Panc1 (cell line): ENCODE measurements at places on chromosomes 6 and 20. TPM values are rescaled to one million over a fixed set of nuclear protein-coding genes. Genes with fewer than 3 reads are reported as not detected.
A peak's percentile ranks its signal among the peaks of the same experiment; 100 is the strongest.

DNA sequence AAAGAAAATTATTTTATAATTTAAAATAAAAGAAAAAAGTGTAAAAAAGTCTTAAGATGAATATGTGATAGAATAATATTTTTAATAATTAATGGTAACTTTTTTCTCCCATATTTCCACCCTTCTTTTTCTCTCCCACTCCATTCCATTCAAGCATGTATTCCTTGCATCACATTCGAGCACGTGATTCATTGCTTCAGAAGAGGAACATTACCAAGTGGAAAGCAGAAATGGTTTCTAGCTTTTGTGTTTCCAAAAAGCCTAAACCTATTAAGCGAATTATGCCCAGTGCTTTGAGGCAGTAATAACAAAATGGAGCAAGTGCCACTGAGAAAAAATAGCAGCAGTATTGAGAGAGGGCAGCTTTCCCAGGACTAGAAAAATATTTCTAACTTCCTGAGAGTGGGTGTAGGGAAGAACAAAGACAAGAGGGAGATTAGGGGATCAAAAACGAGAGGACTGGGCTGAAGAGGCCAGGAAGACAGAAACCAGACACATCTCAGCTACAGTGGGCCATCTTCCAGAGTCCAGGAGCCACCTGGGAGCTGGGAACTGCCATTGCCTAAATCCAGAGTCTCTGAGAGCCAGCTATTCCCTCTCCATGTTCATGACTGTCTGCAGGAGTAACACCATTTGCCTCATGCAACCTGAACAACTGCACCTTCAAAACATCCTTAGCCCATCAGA, 15.0 kb upstream of the AKIRIN2 start:
- no peak for DNase-seq

DNA sequence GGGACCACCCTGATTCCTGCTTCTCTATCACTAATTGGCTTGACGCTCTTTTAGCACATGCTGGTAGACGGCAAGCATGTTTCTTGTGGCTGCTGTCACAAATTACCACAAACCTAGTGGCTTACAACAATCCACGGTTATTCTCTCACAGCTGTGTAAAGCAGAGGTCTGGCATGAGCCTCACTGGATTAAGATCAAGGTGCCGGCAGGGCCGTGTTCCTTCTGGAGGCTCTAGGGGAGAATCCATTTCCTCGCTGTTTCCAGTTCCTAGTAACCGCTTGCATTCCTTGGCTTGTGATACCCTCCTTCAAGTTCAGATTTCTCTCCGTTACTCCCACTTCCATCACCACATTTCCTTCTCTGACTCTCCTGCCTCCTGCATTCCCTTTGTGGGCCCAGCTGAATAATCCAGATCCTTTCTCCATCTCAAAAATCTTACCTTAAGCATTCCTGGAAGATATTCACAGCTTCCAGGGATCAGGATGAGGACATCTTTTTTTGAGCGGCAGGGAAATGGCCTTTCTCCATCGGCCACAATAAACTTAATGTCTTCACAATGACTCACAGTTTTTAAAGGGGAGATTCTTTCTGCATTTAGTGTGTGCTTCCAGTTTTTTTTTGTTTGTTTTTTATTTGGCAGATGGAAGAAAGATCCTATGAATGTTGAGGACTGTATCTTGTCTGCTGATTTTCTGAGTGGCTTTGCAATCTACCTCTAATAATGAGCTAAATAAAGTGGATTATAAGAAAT, 39.9 kb downstream of the BMP6 start:
- DNase-seq: no peak

Gene MKKS
- 15.6 TPM for total RNA-seq

DNA sequence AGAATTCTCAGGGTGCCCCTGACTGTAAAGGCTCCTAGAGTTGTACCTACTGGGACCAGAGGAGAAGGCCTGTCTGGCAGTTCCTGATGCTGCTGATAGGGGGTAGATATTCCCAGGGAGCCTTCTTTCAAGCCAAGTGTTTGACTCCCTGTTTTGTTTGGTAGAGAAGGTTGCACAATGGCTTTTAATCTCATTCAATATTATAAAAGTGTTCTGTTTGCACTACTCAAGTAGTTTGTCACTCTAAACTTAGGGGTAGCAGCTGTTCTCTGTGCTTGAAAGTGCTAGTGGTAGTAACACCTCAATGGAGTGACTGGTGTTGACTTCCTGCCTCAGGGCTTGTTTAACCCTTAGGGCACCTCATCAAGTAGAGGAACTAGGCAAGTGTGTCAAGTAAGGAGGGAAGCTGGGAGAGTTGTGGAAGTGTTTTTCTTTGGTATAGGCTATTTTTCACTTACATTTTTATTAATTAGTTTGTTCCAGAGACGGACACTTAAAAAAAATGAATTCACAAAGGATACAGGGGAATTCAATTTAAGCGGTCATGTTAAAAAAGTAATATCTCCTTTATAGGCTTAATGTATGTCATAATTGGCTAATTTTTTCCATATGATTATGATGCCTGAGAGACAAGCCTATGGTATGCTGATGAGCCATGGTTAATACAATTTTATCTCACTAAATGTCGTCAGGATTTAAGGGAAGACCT, 38.1 kb downstream of the BICRAL start:
- DNase-seq: no peak

DNA sequence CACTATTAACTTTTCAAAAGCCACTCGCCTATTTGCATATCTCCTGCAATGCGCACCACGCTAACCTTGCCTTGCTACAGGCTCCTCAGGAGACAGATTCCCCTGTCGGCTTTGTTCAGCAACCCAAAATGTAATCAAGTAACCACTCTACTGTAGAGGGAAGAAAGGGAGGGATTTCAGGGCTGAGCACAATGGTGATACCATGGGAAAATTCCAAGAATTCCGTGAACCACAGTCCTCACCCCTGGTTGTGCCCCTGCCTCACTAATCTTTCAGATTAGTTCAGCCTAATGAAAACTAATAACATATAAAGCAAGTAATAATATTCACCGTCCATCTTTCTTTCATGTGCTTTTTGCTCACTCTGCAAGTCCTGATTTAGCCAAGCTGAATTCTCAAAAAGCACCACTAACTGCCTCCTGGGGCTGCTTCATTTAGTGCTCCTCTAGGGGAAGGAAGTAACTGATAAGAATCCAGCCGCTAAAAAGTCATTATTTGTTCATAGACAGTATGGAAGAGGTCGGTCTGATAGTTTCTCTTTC, 6.6 kb downstream of the CITED2 start:
- DNase-seq: no peak

Gene NHLRC1
- 2.1 TPM for total RNA-seq

Gene SDCBP2
- total RNA-seq: 1.8 TPM

Gene TRIM10
- not detected for total RNA-seq

DNA sequence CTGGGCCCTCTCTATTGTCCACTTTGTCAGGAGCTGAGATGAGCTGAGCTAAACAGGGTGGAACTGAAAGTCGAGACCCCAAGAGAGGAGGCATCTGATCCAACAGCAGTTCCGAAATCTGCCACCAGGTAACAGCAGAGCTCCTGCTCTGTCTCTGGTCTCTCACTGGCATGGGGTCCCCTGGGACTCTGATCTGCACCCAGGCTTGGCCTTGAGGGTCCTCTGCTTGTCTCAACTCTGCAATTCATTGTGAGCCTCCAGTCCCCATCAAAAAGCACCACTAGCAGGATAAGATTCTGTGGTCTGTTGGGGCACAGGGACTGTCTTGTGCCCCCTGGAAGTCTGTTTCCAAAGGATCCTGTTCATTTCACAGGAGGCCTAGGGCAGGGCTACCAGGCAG, 62.5 kb upstream of the TOP1 start:
- peak; percentile 12 for DNase-seq

Gene LY6G6C
- 0.23 TPM for total RNA-seq

GRCh38 chr6:43301081-43301870, 3.2 kb downstream of the SLC22A7 start:
- DNase-seq: no peak

Gene CNKSR3
- 18.2 TPM for total RNA-seq

- no peak for DNase-seq
Measured at GRCh38 chr20:5845681-5846615, 95.7 kb downstream of the SHLD1 start.

Gene TCFL5
- 23.8 TPM for total RNA-seq

Gene DAAM2
- total RNA-seq: not detected

- DNase-seq: peak; percentile 48
Measured at GRCh38 chr6:30219244-30219643, 6.0 kb upstream of the TRIM26 start.

Gene SEMG2
- total RNA-seq: not detected

GRCh38 chr20:2708073-2708415, 15.5 kb downstream of the EBF4 start:
- no peak for DNase-seq

Gene CAPN11
- 1.2 TPM for total RNA-seq

DNA sequence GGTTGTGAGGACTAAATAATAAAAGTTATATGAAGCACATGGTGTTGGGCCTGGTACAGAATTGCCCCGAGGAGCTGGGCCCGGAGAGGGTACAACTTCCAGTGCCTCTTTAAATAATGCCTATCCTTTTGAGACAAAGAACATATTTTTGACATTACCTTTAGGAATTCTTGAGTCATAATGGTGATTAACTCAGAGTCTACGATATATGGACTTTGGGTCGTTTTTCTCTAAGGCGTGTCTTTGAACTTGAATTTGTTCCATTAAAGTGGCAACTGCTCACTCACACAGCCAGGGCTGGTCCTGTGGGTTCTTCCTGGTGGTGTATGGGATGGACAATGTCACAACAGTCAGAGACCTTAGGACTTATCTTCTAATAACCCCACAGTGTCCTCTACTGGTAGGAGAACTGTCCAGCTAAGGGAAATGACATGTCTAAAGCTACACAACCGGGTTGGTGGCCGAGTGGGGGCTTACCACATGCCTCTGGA, 106.5 kb downstream of the CDC5L start:
- DNase-seq: peak; percentile 32

DNA sequence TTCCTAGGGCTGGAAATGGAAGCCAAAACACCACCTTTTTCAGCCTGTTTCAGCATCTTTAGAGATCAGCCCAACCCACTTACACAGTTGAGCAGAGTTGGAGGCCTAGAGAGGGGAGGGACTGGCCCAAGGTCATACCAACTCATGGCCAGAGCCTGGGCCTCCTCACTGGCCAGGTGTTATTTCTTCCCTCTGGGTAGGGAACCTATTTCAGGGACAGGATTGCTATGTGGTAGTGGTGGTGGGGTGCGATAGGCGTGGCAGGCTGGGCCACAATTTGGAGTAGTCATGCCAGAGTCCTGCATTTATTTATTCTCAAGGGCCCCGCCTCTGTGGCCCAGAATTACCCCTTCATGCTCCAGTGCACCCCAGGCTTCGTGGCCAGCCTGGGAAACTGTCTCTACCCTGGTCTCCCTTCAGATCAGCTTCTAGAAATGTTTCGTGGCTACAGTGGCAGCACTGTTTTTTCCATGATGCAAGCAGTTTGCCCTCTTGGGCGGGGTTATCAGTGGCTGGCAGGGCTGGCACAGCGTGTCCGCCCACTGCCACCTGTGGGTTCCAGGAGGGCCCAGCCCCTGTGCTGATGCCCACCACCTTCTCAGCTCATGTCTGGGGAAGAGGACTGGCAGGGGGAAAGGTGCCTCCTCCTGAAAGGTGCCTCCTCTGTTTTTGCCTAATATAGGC, 6.2 kb downstream of the VEGFA start:
- DNase-seq: no peak

GRCh38 chr6:129105793-129106192, 222.9 kb downstream of the LAMA2 start:
- no peak for DNase-seq

DNA sequence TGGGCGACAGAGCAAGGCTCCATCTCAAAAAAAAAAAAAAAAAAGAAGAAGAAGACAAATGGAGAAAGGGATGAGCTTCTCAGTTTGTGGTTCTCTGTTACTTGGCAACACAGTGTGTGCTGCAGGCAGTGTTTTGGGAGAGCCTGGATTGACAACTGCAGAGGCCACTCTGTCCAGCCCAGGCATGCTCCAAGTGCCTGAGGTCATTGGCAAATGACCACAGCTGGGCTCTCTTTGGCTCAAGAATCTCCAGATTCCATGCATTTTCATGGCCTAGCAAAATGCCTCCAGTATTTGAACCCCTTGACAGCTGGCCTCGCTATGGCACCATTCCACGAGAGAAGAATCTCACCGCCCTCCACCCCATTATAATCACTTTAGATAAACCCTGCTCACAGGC, 126.2 kb downstream of the ANKRD60 start:
- no peak for DNase-seq

Gene BTNL2
- total RNA-seq: not detected

GRCh38 chr20:36313926-36314325, 7.8 kb downstream of the DLGAP4 start:
- DNase-seq: no peak

DNA sequence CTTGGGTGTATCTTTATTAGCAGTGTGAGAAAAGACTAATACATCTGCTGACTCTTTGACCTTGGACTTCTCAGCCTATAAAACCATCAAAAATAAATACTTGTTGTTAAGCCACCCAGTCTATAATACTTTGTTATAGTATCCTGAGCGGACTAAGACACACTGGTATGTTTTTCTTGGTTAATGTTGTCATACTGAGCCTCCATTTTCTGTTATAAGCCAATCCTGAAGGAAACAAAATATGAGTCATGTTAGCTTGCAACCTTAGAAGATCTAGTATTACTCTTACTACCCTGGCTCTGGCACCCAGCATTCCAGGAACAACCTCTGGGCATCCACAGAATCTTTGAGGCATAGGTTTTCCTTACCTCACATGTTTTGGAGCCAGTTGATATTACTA, 307.2 kb downstream of the FRK start:
- no peak for DNase-seq

GRCh38 chr20:19737025-19737424, 21.0 kb upstream of the RIN2 start:
- DNase-seq: peak; percentile 56

DNA sequence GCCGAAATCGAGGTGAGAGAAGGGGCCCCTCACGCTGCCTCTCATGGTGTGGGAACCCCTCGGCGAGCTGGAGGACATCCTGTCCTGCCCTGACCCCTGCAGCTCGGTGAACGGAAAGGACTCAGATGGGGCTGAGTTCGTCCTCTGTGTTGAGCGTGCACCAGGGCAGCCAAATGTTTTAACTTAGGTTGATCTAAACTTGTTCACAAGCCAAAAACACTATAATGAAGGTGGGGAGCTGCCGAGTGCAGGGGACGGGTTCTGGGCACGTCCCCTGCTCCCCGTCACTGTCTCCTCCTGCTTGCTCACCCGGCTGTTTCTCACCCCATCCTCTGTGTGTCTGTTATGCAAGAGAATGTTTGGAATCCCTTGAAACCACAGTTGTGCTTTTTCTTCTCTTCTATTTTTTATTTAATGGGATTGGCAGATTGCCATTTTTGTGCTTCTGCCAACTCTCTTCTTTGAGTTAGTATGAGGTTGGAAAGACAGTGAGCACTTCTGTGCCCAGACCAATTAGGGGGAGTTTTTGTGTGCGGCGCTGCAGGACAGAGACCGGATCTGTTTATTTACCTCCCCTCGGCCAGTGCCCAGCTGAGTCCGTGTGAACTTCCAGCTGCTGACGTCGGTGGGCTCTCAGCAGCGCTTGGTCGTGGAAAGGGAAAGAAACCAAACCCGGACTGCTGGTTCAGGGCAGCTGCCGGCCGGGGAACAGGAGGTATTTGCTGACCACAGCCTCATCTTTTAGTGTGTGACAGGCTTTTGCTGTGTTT, 158.1 kb downstream of the DTNBP1 start:
- DNase-seq: no peak

Gene BPIFB1
- 0.10 TPM for total RNA-seq

Gene THBD
- total RNA-seq: 0.26 TPM
